Vagina (tissue), 2 donors: ENCODE measurements at places on chromosomes 3 and 15.

GRCh38 chr3:157618886-157619285, 115.7 kb upstream of the VEPH1 start:
- no peak for DNase-seq

DNA sequence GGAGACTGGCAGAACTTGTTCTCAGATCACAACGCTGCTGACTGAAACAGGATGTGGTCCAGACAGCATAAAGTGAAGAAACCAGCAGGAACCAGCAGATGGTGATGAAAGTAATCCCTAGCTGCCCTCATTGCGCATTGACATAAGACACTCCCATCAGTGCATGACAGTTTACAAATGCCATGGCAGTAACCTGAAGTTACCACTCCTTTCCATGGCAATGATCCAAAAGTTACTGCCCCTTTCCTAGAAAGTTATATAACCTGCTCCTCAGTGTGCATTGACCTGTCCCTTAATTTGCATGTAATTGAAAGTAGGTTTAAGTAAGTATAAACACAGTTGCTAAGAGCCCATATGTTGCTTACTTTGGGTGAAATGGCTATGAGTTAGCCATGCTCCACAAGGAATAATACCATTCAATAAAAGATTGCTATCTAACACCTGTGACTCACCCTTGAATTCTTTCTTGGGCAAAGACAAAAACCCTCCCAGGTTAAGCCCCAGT, 149.1 kb upstream of the CD96 start:
- DNase-seq: no peak

- DNase-seq: no peak
Measured at GRCh38 chr15:75554717-75555116, 24.4 kb downstream of the PTPN9 start.

GRCh38 chr3:168071591-168072322, 24.0 kb downstream of the GOLIM4 start:
- no peak for DNase-seq

DNA sequence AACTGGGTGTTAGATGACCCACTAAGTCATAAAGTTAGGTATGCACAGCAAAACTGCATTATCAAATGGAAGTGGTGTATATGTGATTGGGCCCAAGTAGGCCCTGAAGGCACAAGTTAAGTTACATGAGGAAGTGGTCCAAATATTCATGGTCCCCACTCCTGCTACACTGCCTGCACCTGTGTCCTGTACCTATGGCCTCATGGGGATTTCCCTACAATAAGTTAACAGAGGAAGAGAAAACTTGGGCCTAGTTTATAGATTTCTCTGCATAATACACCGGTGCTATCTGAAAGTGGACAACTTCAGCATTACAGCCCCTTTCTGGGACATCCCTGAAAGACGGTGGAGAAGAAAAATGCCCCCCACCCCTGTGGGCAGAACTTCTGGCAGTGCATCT, 41.5 kb downstream of the STRIT1 start:
- no peak for DNase-seq

DNA sequence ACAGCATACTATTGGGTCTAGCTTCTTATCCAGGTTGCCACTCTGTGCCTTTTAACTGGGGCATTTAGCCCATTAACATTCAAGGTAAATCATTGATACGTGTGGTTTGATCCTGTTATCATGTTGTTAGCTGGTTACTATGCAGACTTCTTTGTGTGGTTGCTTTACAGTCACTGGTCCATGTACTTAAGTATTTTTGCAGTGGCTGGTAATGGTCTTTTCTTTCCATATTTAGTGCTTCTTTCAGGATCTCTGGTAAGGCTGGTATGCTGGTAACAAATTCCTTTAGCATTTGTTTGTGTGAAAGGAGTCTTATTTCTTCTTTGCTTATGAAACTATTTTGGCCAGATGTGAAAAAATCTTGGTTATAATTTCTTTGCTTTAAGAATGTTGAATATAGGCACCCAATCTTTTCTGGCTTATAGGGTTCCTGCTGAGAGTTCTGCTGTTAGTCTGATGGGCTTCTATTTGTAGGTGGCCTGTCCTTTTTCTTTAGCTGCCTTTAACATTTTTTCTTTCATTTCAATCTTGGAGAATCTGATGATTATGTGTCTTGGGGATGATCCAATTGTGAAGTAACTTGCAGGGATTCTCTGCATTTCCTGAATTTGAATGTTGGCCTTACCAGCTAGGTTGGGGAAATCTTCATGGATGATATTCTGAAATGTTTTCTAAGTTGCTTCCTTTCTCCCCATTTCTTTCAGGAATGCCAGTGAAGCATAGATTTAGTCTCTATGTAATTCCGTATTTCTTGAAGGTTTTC, 39.3 kb downstream of the CCR1 start:
- no peak for DNase-seq

- DNase-seq: no peak
Measured at GRCh38 chr15:100909989-100910955, 8.9 kb upstream of the LRRK1 start.

DNA sequence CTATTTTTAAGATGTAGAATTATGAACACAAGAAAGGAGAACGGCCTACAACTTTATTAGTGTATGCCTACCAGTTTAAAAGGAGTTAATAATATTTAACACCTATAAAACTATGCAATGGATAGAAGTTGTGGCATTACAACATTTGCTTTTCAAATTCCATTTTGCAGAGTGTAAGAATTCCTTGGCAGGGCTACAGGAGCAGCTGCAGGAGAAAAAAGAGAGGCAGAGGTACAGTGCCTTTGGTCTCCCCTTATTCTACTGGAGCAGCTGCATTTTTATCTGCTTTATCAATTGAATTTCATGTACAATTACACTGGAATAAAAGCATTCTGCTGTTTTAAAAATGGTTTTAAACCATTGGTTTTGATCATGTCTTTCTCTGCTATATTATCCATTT, 145.7 kb upstream of the KCNH8 start:
- no peak for DNase-seq

DNA sequence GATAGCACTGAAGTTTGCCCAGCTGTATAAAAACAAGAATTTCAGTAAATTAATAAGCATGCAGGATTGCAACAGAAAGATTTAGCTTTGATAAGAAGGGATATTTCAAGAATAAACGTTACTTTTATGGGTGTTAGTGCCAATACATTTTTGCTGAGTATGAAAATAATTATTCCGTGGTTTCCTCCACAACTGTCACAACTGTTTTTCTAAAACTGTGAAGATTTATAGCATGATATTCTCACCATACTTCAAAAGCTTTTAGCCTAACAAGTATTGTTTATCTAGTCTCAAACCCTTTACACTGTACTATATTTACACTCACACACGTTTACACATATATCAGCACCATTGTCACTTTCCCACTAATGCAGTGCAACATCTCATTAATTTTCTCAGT, 200.5 kb downstream of the TPRG1 start:
- no peak for DNase-seq
